Vein endothelial cell (primary cell): ENCODE measurements at places on chromosomes 3 and 15. TPM values are rescaled to one million over a fixed set of nuclear protein-coding genes. Genes with fewer than 3 reads are reported as not detected.

The CLDN16 gene
- under 0.01 TPM in 2 replicates for total RNA-seq

The SAMMSON gene
- total RNA-seq = not detected in 2 replicates

The MYZAP gene
- total RNA-seq = 12.7 and 14.4 TPM in 2 replicates

The EXD1 gene
- not detected in 2 replicates for total RNA-seq

The CPNE9 gene
- total RNA-seq = not detected in 2 replicates

The WDR49 gene
- under 0.01 and 0.10 TPM in 2 replicates for total RNA-seq
